Foreskin keratinocyte (primary cell): ENCODE measurements at places on chromosomes 3 and 15.

GRCh38 chr3:44832032-44832431 lies 29.7 kb upstream of the TMEM42 start:
- DNase-seq: no peak

DNA sequence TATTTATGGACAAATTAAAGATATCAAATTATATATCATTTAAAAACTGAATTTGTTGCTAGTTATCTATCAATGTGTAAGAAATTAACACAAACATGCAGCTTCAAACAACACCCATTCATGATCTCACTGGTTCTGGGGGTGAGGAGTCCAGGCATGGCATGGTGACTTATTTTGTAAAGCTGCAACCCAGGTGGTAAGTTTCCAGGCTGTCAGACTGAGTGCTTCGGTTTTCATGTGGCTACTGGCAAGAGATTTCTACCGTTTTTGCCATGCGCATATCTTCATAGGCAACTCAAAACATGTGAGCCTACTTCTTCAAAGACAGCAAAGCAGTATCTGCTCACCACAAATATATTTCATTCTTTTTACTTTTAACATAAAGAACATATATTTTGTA lies 364.3 kb upstream of the BCHE start:
- no peak for DNase-seq

DNA sequence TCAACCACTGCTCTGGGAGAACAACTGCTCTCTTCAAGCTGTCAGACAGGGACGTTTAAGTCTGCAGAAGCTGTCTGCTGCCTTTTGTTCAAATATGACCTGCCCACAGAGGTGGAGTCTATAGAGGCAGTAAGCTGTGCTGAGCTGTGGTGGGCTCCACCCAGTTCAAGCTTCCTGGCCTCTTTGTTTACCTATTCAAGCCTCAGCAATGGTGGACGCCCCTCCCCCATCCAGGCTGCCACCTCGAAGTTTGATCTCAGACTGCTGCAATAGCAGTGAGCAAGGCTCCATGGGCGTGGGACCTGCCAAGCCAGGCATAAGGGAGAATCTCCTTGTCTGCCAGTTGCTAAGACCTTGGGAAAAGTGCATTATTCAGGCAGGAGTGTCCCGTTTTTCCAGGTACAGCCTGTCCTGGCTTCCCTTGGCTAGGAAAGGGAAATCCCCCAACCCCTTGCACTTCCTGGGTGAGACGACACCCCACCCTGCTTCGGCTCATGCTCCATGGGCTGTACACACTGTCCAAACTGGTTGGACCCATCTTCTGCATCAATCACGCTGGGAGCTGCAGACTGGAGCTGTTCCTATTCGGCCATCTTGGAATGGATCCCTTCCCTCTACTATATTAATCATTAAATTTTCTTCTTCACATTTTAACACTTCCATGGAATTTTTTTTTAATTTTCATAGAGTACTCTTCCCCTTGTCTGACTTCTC lies 167.0 kb upstream of the UBE2E2 start:
- DNase-seq: peak; percentile 33

DNA sequence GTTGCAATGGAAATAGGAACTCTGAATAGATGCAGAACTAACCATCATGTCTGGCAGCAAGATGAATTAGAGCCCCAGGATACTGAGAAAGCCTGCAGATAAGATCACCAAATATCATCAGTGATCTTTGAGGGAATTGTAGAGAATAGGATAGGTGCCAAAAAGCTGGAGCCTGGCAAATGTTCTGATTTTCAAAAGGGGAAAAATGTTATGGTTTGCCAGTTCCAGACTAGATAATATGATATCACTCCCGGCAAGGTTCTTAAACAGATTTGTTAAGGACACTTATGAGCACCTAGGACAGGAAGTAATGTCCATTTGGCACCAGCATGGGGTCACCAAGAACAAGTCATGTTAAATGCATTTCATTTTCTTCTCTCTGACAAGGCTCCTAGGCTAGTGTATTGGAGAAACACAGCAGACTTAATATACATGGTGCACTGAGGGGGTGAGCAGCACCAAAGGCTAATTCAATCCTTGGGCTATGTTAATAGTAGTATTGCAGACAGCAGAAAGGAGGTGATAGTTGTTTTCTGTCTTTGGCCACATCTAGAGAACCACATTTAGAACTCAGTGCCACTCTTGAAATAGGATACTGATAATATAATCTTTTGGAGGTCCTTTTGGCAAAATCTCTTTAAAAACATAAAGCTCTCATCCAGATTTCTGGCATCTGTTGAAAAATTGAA lies 4.8 kb downstream of the SRGAP3 start:
- DNase-seq: no peak

DNA sequence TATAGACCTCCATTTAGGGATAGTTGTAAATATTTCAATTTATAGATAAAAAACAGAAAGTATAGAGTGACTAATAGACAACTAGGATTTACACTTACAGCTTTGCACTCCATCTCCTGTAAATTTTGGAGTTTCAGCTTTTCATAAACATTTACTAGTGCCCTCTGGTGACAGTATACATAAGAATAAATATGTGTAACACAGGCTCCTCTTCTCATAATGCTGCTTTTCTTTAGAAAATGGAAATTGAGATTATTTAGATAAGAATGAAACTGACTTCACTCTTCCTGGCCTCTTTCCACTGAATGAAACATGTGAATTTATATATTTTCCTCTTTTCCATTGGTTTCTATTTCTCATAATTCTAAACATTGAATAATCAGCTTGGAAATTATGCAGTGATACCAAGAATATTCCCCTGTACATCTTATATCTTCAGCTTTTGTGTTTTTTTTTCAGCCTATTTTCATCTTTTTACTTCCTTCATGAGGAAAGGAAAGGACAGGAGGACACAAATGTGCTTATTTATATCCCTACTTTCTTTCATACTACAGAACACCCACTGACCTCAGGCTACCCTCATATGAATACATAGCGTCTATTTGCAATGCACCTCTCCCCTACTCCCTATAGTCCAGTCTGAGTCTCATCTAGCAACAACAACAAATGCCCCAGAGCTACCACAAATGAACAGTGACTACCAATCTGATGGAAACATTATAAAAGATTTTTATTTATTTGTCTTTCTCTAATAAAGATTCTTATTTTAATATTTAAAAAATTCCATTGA lies 103.1 kb upstream of the CCDC39 start:
- no peak for DNase-seq

- DNase-seq: peak; percentile 40
These were observed 91.7 kb downstream of the MYO5A start for GRCh38 chr15:52436981-52437380.

DNA sequence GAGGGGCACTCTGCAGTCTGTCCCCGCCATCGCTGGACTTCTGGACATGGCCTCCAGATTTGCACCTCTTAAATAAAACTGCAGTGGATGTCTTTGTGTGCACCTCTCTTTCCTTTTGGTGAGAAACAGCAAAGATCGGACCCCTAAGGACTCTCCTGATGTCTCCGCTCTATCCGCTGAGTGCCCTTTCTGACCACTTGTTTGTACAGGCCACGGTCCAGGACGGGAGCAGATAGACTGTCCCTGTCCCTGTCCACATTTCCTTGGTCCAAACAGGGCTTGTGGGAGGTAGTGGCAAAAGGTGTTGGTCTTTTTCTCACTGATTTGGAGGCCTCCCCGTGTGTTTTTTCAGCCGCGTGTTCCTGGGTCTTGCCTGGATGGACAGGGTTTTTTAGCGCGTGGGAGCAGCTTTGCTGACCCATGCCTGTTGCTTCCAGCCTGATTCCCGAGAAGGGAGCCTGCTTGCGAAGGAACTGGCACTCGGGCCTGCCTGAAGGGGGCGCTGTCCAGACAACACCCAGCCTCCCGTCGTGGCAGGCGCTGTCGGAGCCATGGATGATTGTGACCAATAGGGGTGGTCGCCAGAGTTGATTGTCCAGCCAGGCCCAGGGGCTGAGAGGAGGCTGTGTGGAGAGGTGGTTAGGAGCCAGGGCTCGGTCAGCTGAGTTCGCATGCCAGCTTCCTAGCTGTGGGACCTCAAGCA lies 13.2 kb upstream of the STAB1 start:
- no peak for DNase-seq
